ENCODE measurements at places on chromosomes 6 and 20.

GRCh38 chr6:67887747-67888545, 747.1 kb upstream of the ADGRB3 start:
- DNase-seq: no peak

GRCh38 chr6:21749754-21750153, 156.2 kb downstream of the SOX4 start:
- peak; percentile 85 for DNase-seq

DNA sequence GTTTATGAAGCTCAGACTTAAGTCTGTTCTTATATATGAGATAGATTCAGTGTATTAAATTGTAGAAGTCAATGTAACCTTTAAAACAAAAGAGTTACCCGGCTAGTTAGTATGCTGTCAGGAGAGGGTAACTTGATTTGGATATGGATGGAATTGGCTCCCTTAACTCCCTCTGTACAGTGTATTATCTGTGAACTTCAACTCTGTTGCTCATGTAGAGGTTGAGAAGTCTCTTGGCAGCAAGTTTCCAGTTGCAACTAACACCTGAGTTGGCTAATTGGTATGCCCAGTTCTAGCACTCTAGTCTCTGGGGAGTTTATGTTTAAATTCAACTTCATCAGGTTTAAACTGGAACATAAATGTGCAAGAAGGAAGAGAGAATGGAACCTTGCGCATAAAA, 111.0 kb downstream of the NCOA3 start:
- no peak for DNase-seq

DNA sequence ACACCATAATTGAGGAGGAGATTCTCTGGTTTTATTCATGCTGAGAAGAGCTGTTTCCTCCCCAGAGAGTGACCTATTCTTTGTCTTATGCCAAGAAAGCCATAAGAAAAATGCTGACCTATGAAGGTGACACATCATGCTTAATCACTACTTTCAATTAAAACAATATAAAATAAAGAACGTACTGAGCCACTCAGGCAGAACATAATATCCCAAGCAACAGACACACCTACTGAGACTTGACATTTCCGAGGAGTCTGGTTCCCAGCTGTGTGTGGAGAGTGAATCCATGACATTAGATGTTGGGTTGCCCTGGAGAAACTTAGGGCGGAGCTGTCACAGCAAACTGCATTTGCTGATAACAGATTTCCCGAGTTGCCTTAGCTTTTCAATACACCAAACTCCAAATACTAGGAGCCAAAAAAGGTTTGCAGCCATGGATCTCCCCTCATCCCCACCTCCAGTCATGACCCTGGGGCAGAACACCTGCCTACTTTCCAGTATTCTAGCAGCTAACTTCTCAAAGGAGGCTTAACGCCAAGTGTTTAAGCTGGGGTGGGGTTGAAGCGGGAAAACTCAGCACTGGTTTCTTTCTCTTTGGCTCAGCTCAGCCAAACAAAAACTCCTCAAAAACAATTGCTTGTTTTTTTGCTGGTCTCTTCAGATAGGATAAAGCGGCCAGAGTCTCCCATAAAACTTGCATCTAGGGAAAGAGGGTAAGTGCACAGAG, 92.2 kb downstream of the BACH2 start:
- DNase-seq: no peak

DNA sequence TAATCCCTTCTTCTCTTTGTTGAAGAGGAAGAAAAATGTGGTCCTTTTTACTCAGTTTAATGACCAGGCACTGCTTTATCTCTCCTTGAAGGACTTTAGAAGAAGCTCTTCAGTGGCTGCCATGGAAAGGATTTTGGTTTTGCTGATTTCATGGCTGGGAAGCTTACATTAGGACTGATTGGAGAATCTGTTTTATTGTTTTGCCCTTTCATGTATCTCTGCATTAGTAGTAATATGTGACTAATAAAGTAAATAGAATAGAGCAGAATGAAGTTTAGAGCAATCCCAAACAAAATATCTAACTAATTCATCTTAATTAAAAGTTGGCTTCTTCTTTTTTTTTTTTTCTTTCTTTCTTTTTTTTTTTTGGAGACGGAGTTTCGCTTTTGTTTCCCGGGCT, 502.9 kb downstream of the HAO1 start:
- no peak for DNase-seq

DNA sequence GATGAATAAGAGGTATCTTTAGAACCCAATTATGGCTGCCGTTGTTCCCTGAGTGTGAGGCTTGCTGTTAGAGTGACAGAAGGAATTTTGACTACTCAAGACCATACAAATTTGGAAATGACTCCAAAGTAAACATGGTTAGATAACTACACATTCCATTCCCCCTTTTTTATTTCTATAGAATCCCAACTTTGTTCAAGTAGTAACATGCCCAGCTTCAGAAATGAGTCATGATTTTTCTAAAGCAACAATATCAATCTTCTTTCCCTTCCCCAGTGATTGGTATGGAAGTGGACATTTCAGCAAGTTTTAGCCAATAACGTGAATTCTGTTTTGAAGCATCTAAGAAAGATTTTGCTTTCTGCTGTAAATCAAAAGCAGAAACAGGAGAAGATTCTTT, 37.8 kb downstream of the HCRTR2 start:
- no peak for DNase-seq

DNA sequence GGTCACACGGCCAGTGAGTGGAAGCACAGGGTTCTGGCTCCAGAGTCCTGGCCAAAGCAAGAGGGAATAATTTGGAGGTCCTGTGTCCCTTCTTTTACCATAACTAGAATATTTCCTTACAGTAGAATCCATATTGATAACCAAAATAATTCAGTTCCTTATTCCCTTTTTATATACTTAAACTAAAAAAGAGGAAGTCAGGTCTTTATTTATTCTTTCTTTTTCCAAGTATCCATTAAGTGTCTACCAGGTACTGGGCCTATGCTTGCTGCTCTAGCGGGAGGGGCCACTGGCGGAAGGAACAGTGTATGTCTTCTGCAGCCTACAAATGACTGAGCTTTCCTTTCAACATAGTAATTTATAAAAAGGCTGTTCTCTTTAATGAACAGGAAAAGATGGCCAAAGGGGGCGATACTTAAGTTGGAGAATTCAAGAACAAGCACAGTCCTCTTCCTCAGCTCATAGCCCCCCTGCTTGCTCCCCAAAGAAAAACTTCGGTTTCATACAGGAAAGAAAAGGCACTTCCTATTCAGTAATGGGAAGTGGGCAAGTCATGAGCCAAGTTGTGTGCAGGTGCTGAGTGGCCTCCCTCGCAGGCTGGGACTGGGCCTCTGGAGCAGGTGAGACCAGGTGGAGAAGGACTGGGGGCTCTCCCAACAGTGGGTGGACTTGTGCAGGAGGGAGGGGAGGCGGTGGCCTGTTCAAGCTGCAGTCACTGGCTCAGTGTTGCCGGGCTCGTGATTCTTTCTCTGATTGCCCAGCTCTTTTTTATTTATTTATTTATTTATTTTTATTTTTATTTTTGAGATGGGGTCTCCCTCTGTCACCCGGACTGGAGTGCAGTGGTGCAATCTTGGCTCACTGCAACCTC, 110.9 kb downstream of the ARMC2 start:
- no peak for DNase-seq

DNA sequence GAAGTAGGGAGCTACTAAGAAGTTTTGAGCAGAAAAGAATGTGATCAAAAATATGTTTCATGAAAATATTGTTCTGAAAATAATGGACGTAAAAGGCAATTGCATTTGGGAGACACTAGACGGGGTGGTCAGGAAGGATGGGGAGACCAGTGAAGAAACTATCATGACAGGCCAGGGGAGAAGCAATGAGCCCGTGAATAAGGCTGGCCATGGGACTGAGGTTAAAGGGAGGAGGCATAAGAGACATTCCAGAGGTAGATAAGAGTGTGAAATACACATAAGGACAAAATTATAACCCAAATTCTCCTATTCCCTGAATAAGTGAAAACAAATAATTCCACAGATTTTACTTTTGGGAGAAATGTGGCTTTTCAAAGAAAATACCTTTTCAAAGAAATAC, 51.7 kb downstream of the MARCKS start:
- DNase-seq: no peak

GRCh38 chr20:49483696-49484123, 1.2 kb upstream of the KCNB1 start:
- no peak for DNase-seq

GRCh38 chr6:39790772-39791171, 1.4 kb upstream of the DAAM2 start:
- no peak for DNase-seq

DNA sequence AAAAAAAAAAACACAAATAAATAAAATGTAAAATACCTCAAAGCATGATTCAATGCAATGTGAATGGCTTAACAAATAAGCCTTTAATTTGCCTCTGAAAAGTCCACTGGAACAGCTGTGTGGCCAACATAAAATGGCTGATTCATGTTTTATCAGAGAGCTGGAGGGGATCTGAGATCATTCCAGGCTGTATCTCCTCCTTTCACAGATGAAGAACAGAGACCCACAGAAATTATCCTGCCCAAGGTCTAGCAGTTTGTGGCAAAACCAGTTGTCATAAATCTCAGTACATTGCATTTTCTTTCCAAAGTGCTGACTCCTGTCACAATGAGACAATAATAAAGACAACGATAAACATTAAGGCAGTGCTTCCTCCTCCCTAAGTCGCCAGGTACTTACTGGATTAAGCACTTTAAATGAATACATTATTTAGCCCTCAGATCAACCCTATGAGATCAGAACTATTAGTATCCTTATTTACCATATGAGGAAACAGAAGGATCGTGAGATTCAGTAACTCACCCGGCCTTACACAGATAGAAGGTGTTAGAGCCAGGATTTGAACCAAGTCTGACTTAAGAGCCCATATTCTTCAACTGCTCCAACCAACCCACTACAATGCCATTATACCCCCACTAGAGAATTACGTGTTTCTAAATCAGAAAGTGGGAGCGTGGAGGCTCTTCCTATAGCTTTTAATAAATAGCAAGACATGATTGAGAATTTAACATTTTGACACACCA, 118.3 kb downstream of the KIF13A start:
- no peak for DNase-seq

DNA sequence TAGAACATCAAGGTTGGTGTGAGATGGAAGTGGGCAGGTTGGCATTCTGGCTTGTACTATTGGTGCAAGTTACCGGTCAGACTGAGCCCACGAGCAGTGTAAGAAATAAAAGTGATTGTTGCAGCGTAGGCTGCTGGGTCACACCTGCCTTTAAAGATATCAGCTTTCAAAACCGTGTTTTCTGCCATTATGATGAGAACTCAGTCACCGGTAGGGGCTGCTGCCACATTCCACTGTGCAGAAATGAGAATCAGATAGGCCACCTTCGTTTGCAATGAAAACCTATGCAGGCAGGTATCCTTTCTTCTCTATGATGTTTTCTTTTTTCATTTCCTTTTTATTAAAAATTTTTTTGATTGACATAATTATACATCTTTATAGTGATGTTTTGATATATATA, 168.5 kb downstream of the MYLK4 start:
- DNase-seq: no peak

DNA sequence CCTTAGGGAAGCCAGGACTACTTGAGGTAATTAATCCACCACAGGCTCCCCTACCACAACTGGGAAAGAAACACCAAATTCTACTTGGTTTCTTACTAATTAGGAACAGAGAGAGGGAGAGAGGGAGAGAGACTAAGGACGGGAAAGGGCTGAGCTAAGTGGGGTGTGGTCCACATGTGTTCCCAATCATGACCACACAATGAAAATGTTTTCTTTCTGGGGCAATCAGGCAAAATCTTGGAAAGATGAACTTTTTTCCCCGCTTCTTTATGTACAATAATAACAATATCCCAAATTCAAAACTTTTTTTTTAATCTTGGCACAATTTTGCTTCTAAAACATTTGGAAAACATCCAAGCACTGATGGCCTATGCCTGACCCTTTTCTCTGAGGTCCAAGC, 734.4 kb downstream of the MAFB start:
- DNase-seq: peak; percentile 72

GRCh38 chr6:116090251-116090650, 10.4 kb upstream of the NT5DC1 start:
- no peak for DNase-seq

DNA sequence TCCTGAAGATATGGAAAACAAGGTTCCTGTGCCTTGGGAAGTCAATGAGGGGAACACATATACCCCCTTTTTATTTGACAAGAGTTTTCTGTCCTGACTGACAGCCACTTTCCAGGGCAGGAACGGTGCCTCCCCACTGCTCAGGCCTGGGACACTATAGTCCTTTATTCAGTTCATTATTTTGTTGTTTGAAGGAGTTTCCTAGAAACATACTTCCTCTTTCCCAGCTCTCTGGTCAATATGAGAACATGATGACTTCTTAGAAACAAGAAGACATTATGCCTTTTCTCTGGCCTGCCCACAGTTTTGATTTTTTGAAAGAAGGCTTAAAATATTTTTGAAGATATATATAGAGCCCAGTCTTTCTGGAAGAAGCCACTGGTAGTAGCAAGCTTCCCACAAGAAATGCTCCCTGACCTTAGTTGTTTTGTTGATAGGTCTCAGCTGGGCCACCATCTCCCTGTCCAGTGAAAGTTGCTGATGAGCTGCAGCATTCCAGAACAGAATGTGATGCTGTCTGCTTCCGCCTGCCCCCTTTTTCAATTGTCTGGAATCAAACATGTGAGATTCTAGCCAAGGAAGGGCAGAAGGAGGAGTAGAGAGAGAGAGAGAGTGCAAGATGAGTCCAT, 350.0 kb upstream of the PRND start:
- DNase-seq: no peak

GRCh38 chr20:40575851-40576250, 113.2 kb downstream of the MAFB start:
- peak; percentile 23 for DNase-seq

DNA sequence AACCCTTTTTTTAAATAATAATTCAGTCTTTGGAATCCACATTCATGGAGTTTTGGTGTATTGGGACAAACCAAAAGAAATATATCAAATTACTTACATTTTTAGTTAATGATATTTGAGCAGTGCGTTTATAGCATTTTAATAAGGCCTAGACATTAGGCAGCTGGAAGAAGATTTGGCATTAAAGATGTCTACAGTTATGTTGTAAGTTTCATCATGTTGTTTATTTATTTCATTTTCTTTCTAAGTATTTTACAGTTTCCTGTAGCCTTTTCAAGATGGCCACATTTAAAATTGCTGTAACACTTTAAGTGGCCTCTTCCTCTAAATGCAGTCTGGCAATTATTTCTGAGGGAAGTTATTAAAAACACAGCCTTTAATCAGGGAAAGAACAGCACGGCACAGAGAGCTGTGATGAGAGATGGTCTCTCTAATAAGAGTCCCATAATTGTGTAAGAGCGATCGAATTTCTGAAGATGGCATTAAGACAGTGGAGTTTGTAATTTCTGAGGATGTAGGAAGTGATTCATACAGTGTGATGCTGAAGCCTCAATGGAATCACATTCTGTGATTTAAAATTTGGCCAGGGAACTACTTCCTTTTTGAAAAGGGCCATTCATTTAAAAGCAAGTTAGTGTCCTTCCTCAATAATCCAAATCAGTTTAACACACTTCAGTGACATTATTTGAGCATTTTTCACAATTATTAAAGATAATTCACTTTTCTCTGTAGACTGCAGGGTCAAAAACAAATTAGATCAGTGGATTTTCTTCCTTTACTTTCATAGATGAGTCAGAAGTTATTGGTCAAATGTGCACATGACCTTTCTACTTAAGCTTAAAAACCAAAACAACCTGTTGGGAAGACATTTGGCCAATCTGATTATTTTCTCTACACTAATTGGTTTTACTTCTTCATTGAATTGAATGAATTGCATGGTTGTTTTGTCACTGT, 52.4 kb upstream of the EDN3 start:
- no peak for DNase-seq

All from eye (tissue), 1 donor.